ENCODE measurements at places on chromosomes 4 and X.

DNA sequence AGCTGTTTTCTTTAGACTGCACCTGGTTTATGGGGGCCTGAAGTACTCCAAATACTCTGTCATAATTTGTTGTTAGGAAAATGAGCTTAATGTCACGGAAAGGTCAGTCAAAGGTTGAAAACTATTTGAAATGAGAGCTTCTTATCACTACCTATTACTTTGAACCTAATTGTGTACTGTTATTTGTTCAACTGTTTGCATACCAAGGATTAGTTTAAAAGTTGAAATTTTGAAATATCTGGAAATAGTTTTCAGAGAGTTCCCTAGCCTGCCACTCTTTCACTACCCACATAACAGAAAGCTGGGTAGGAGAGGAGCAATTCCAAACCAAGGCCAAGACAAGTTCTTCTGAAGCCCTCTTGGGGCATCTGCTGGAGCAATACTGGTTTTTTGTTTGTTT, 28.0 kb upstream of the AP1AR start:
- DNase-seq, result no peak

DNA sequence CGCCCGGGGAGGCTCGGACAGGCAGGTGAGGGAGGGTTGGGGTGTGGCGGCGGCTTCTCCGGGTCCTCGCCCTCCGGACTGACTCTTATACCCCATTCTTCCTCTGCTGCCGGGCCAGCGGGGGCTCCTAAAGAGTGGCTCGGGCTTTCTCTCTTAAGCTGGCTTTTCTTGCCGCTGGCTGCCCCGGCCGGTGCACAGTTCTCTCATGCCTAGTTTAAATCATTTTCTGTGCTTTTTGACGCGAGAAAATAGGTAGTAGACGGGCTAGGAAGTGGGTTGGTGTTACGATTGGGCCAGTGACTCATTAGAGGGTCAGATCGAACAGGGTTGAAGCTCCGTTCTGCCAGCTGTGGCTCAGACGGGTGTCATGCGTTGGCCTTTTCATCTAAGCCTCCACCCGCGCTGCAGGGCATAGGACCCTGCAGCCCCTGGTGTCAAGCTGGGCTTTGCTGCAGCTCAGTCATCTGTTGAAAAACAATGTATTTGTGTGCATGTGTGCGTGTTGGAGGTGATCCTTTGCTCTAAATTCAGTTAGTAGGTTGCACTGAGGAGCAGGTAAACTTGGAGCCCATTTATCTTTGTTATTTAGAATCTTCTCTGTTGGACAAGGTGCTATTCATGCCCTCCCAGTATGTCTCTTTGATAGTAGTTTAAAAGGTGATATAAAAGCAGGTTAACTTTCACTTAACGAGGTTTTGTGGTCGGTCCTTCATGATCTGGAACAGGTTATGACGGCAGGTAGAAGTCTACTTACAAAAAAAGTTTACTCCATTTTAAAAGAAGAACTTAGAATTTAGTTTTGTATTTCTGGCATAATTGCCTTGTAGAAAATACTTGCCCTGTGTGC, 802 bp downstream of the BMP2K start:
- DNase-seq, result peak; percentile 14

DNA sequence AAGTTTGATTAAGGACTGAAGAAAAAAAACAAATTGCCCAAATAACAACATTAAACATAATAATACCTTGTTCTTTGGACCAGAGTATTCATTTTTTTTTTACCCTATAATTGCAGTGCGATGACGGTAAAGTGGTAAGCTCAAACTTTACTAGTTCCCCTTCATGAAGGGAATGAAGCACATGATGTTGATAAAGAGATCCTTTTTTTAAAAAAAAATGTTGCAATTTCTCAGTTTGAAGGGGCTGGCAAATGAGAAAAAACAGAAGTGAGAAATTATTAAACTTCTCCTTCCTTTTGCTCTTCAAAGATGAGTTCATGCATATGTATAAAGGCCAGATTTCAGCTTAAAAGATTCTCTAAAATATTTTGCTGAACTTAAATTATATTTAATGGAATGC, 231.7 kb downstream of the C4orf33 start:
- DNase-seq, result no peak

DNA sequence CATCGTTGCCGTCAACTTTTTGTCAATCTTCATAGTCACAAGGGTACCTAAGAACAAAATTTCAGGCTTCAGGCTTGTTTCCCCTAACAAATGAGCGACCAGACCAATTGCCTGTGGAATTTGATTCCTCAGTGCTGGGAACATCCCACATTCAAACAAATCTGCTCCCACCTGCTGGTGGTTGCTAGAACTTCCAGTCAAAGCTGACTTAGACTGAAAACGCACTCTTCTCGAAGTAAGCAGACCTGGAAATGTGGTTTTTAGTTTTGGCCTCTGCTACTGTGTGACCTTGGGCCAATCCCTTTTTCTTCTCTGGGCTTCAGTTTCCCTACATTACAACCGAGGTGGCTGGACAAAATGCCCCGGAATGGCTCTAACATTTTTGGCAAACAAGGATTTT, 1.8 kb upstream of the GABRQ start:
- DNase-seq, result no peak

DNA sequence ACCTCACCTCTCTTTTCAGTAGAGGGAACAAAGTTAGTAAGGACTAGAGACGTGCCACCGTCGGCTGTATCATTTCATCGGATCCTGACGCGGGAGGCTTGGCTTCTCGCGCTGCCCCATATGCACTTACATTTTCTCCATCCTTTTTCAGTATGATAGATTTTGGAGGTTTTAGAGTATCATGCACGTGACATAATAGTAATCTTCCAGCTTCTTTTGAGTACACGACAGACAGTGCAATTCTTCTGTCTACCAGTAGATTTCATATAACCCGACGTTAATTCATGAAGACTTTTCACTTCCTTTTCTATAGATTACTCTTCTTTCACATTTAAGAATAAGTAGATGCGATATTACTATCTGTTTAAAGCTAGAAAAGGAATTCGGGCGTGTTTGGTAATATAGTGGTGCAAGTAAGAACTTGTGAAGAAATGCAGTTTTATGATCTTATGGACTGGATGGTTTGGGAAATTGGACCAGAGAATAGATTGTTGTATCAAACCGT, 1.0 kb downstream of the CDS1 start:
- DNase-seq, result no peak

GRCh38 chrX:72025236-72025770, 106.4 kb downstream of the RTL5 start:
- DNase-seq, result no peak

GRCh38 chr4:93749292-93749761, 79.2 kb upstream of the ATOH1 start:
- no peak for DNase-seq

- DNase-seq, result no peak
Observed at GRCh38 chrX:79167462-79167861, 23.0 kb downstream of the GPR174 start.

DNA sequence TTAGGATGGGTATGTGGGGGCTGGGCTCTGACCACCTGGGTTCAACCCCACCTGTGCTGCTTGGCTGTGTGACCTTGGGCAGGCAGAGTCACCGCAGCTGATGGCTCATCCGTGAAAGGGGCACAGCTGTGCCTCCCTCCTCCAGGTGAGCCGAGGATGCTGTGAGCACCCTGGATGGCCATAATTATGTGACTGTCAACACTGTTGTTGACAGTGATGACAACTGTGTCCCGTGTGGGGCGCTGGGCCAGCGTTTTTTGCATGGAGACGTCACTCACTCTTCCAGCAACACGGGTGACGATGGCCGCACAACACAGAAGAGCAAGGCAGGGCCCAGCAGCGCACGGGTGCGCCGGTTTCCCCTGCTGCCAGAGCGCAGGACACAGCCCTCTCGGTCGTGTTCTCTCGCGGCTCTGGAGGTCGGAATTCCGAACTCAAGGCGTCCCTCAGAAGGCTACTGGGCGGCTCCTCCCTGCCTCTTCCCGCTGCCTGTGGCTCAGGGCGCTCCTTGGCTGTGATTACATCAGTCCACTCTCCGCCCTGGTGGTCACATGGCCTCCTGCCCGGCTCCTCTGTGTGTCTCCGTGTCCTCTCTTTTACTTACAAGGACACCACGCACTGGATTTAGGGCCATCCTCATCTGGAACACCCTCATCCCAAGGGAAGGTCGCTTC, 1.3 kb downstream of the SH3TC1 start:
- peak; percentile 27 for DNase-seq

DNA sequence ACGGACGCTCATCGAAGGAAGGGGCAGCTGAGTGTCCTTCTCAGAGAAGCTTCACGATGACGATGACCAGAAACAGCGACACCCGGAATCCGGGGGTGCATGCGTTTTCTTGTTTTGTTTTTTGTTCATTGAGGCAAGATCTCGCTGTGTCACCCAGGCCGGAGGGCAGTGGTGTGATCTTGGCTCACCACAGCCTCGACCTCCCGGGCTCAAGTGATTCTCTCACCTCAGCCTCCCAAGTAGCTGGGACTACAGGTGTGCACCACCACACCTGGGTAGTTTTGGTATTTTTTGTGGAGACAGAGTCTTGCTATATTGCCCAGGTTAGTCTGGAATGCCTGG, 19.8 kb downstream of the DGKQ start:
- DNase-seq, result no peak

- DNase-seq, result no peak
Observed at GRCh38 chr4:86778175-86778574, 71.0 kb downstream of the SLC10A6 start.

DNA sequence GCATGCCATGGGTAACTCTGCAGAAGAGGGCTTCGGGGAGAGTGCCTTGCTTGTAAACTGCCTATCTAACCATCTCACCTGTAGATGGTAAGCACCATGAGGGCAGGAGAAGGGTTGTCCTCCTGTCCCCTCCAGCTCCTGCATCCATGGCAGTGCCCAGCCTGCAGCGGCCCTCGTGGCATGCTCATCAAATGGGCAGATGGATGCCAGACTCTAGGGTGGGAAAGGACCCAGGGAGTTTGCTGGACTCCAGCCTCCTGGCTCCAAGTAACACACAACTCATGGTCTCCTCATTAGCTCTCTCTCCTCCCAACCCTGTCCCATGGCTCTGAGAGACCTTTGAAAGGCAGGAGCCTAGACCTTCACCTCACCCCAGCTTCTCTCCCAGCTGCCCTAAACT, 29.7 kb upstream of the CRMP1 start:
- DNase-seq, result no peak

DNA sequence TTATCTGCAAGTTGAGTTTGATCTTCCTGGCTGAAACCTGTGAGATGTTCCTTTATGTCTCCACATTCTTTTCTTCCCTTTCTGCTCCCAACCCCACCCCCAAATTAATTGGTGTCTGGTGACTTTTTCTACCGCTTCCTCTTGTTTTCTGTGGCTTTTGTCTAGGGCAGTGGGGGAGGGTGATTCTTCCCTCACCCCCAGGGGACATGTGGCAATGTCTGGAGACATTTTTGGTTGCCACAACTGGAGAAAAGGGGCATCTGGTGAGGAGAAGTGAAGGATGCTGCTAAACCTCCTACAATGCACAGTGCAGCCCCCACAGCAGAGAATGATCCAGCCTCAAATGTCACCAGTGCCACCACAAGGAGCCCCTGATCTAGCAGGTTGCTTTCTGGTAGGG, 152.9 kb downstream of the NHS start:
- DNase-seq, result no peak

DNA sequence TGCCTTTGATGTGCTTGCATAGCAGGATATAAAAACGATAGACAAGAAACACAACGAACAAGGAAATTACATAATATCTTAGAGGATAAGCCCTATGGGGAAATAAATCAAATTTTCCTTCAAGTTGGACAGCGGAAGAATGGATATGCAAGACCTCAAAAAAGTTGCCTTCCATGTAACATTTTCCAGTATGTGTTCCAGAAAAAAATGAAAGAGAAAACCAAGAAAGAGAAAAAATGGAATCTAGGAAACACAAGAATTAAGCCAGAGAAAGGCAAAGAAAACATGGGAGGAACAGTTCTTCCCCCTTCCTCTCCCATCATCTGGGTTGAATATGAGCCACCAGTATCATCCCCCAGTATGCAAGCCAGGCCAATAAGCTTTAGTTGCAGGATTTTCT, 34.6 kb upstream of the MID1 start:
- no peak for DNase-seq

DNA sequence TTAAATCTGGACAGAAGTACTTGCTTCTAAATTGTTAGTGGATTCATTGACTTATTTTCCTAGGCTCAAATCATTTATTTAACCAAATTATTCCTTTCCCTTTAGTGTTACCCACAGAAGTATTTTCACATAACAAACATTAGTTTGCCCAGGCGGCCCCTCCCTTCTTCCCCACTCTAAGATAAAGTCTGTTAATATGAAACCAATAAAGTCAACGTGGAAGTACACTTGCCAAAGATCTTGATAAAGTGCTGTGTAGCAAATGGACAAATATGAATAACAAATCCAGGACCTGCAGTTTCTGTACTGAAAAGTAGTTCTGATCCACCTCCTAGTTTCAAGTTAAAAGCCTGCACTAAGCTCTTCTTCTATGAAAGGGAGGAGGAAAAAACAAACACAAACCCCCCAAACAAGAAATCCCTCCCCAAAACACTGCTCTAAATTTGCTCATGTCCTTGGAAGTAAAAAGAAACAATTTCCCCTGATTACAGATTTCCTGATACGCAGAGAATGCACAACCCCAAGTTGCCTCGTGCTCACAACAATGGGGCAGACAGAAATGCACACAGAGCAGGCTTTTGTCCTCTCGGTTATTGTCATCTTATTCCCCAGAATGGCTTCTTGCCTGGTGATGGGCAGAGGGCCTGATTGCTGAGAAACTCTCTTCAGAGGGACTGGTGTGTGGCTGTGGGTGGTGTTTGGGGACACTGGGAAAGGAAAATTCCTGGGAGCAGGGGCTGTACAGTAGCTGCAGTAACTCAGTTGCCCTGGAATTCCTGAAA, 23.2 kb downstream of the TMSB4X start:
- DNase-seq, result no peak

DNA sequence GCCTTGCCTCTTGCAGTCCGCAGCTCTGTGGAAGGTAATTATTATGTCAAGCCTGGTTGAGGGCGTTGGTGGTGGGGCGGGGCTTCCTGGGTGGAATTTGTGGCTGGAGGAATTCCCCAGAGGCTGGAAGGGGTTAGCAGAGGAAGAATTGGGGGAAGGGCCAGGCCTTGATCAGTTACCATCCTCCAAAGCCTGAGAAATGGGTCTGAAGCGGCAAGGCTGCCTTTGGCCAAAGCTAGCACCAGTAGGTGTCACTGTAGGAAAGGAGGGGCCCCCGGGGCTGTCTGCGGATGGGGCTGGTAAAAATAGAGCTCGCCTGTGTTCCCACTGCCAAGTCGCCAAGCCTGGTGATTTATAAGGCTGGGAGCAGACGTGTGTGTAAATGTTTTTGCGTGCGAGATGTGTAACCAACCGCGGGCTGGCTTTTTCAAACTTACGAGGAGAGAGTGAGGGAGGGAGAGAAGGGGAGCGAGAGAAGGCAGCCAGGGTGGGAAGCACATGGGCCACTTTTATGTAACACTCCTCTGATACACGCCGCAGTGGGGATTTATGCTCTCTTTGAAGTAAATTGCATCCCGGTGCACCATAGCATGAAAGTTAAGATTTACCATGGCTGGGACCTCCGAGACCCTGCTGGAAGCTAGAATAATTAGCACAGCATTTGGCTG, 367.0 kb downstream of the BCOR start:
- DNase-seq, result peak; percentile 9

- DNase-seq, result no peak
Observed at GRCh38 chr4:7988437-7988836, 48.8 kb upstream of the AFAP1 start.

GRCh38 chrX:7068939-7069367, 78.6 kb upstream of the STS start:
- no peak for DNase-seq

All from effector memory CD4-positive, alpha-beta T cell (primary cell).